ENCODE measurements at places on chromosomes 6 and 20.

- DNase-seq = no peak
Observed at GRCh38 chr6:70172252-70172651, 130.6 kb downstream of the COL9A1 start.

DNA sequence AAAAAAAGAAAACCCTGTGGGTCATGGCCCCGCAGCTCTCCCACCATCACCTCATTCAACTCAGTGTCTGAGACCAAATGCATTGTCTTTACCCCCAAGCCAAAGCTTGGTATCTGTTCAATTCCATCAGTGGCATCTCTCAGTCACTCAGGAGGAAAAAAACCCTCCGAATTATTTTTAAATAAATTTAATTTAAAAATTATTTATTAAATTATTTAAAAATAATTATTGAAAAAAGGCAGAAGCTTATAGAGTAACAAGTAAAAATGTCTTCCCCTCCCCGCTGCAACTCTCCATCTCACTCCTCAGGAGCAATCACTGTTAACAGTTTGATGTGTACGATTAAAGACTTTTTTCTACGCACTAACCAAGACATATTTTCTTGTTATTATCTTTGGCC, 50.7 kb downstream of the PRDM1 start:
- DNase-seq = no peak

DNA sequence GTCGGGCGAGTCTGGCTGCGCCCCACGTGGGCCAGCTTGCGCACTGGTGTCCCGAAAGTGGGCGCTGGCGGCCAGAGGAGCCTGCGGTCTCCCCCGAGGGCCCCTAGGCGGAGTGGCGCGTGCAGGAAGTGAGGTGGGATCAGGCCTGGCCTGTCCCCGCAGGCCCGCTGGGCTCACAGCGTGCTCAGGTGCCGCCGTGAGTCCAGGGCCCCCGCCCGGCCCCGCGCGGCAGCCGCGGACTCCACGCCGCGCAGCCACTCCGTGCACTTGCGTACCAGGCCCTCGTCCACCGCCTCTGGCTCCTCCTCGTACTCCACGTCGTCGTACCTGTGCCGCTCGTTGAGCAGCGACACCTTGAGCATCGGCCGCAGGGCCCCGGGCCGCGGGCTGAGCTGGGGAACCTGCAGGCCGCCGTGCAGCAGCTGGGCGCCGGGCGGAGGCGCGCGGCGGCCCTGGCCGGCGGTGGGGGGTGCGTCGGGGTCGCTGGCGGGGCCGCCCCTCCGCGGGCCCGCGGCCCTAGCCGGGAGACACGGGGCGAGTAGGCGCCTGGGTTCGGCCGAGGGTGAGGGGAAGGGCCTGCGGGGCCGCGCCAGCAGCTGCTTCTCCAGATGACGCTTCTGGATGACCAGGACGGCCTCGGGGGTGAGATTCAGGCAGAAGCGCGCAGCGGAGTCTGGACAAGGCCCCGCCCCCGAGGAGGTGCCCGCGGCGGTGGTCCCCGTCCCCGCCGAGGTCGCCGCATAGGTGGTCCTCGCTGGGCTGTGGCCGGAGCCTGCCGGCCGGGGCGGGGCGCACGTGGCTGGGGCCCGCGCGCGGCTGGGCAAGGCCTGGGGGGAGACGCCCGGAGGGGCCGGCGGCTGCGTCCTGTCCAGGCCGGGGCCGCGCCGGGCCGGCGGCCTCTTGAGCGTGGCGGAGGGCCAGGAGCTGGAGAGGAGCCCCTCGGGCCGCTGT, 835 bp downstream of the PRR18 start:
- DNase-seq = no peak

- DNase-seq = no peak
Observed at GRCh38 chr6:25499615-25500235, 152.3 kb upstream of the SCGN start.

DNA sequence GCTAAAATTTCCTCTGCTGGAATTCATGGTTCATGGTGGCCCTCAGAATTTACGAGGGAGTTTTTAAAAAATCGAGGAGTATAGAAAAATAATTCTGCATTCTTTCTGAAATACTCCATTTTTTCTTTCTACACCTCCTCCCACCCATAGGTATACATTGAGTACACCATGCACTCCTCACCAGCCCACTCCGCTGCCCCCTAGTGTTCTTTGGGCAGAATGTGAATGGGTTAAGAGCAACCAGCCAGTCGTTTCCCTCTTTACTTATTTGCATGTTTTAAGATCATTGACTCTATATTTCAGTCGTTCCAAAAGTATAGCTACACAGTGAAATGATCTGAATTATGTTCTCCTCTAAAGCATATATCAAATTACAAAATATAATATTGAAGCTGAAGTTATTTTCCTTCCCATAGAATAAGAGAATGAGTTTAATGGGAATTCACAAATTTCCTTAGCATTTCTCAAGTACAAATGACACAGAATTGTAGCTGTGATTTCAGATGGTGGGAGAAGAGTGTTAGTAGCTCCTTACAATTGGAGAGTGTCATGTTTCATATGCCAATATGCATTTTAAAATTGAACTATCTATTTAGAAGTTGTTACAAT, 977.7 kb upstream of the SLC35B3 start:
- DNase-seq = peak; percentile 48

All from NCI-H460 (cell line).